GM23248 (cell line): ENCODE measurements at places on chromosomes 2 and 18.
A peak's percentile ranks its signal among the peaks of the same experiment; 100 is the strongest.

- peak; percentile 0 for DNase-seq
These were observed 685.1 kb upstream of the SLC8A1 start for GRCh38 chr2:41137031-41137430.

GRCh38 chr2:219453671-219454590, 19.3 kb downstream of the SPEG start:
- DNase-seq: peak; percentile 87

DNA sequence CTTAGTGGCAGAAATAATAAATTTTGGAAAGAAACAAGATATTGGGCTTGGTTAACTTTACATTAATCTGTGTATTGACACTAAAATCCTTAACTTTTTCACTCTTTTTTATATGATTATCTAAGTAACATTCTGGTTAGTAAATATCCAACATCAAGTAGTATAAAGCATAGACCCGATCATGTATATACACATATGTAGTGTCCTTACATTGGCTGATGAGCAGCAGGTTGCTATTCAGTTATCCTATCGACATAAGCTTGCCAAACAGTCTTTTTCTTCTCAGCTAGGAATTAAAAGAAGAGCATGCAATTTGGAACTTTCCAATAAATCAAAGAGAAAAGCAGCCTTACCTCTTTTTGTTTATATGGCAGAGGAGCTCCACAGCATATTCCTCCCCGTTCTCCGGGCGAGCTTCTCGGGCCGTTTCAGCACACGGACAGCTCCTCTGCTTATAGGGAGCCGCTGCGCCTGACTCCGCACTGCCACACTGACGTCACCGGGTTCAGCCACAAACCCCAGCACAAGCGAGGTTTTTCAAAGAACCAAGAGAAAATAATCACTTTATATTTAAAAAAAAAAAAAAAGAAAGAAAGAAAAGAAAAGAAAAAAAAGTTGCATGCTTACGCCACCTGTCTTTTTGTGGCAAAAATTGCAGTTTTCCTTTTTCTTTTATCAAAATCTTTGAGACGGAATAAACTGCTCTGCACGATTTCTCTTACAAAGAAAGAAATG, at the start of gene SCG2:
Gene SCG2, minus strand, starts transcription at position 430 of the 735 bp plus-strand sequence. CDS start 3,079 bp downstream, outside the sequence.
- DNase-seq: peak; percentile 96

DNA sequence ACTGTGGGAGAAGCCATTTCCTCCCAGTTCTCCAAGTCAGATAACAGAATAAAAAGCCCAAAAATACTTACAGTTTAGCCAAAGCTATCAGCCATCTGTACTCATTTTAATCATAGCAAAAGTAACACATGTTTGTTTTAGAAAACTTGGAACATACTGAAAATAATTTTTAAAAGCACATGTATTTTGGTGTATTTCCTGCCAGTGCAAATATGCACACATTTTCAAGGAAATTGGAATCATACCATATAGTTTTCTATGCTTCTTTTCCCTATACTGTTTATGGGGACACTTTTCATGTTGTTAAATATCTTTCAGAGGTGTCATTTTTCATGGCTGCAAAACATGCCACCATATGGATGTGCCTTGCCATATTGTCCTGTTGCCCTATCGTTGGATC, 51.2 kb downstream of the BOD1L2 start:
- DNase-seq: no peak

DNA sequence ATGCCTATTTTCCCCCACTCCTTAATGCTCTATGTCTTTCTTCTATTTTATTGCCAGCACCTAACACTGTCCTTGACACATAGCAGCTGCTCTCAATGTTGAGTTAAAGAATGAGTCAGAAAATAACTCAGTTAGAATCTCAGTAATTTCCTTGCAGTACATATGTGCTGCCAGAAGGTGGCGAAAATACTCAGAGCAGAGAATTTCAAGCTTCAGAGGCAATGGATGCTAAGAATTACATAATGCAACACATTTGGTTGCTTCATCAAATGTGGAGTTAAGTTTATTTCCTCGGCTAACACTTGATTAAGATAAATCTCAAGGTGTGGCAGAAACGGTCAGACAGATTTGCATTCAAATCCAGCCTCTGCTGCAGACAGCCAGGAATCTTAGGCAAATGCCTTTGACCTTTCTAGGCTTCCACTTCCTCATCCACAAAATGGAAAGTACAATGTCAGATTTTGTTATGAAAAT, 105.6 kb downstream of the VSNL1 start:
- DNase-seq: peak; percentile 86

- peak; percentile 84 for DNase-seq
These were observed 1.3 kb downstream of the ZNF521 start for GRCh38 chr18:25350489-25351251.

- DNase-seq: no peak
These were observed 206.2 kb downstream of the ARL4C start for GRCh38 chr2:234290671-234291070.

DNA sequence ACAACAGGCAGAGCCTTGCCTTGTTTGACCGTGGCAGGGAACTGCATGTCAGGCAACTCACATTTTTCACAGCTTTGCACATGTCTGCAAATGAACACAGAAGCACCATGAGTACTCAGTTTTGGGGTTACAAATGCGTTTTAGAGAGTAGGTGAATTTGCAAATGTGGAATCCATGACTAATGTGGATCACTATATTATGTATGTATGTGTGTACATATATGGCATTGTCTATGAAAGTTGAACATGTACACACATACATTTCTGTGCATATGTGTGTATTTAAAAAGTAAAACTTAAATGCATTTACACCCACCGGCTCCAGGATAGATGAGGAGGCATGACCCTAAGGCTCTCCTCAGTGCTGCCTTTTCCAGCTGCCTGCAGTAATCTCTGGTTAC, 65.1 kb downstream of the SOWAHC start:
- no peak for DNase-seq

- DNase-seq: peak; percentile 94
These were observed 96.8 kb downstream of the VAPA start for GRCh38 chr18:10010611-10011015.
